ENCODE measurements at places on chromosomes 4 and X.
A peak's percentile ranks its signal among the peaks of the same experiment; 100 is the strongest.

GRCh38 chr4:110515676-110516075, 39.7 kb downstream of the ENPEP start:
- peak; percentile 27 for DNase-seq

DNA sequence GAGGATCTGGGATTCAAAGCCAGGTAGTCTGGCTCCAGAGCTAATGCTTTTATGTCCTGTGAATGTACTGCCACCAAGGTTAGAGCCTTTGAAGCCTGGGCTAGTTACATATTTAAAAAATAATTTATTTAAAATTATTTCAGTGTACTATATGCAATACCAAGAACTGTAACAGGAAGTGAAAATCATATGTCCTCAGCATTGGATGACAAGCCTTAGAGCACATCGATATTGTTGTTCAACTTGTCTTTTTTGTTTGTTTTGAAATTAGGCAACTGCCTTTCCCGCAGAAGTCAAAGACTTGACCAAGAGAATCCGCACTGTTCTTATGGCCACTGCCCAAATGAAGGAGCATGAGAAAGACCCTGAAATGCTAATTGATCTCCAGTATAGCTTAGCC, 73.1 kb upstream of the IL13RA1 start:
- DNase-seq = peak; percentile 63

- DNase-seq = no peak
Observed at GRCh38 chr4:8081171-8081570, 77.4 kb downstream of the ABLIM2 start.

GRCh38 chr4:183878251-183878970, 26.7 kb upstream of the STOX2 start:
- DNase-seq = no peak

GRCh38 chr4:81424336-81424735, 47.4 kb downstream of the RASGEF1B start:
- DNase-seq = no peak

GRCh38 chr4:68338625-68339024, 11.3 kb downstream of the YTHDC1 start:
- DNase-seq = no peak

GRCh38 chr4:111499291-111499690, 646.0 kb upstream of the FAM241A start:
- DNase-seq = no peak

- DNase-seq = no peak
Observed at GRCh38 chr4:108531461-108531860, 88.9 kb upstream of the RPL34 start.

DNA sequence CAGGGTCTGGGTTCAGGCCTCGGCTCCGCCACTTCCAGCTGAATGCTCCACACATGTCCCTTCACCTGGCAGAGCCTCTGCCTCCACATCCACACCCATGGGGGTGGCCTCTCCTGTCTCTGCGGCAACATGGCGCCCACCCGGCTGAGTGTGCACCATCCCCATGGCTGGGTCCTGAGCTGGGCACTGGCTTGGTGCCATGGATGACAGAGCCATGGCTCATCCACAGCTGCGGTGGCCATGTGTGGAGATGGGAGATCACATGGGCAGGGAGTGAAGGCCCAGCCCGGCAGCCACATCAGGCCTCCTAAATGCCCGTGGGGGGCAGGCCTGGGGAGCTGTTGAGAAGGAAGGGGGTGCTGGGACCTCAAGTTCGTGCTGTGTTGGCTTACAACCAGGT, 213.7 kb downstream of the AFAP1 start:
- DNase-seq = no peak

DNA sequence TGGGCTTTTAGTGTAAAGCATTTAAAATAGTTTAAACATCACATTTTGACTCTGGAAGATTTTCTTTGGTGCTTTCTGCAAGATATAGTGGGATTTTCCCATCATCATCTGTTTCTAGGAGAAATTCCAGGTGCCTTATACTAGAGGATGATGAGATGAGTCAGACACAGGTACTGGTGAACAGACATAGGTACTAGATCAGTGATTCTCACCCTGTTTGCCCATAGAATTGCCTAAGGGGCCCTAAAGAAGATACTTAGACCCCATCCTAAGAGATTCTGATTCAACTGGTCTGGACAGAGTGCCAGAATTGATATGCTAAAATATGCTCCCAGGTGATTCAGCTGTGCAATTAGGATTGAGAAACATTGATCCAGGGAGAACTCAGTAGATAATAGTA, 9.7 kb downstream of the TSPAN7 start:
- no peak for DNase-seq

DNA sequence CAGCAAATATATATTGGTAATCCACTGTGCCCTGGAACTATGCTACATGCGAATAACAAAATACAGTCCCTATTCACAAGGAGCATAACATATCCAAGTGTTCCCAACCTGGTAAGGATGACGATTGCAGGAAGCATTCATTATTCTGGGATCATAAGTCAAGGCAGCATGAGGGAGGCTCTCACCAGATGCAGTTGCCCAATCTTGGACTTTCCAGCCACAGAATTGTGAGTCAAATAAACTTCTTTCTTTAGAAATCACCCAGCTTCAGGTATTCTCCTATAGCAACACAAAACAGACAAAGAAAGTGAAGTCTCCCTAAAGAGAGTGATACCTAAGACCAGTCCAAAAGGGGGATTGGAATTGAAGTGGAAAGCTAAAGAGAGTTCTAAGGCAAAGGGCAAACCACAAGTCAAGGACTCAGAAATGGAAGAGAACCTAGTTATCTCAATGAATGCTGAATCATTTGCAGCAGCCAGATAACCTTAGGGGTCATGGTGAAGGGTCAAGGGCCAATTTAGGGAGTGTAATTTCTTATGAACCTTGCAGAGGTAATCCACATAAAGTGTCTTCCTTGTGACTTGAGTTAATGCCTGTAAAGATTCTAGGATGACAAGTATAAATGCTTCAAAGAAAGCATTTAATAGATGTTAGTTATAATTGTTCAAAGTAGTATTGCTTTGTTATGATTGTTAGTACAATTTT, 103.1 kb upstream of the PCDH7 start:
- no peak for DNase-seq

DNA sequence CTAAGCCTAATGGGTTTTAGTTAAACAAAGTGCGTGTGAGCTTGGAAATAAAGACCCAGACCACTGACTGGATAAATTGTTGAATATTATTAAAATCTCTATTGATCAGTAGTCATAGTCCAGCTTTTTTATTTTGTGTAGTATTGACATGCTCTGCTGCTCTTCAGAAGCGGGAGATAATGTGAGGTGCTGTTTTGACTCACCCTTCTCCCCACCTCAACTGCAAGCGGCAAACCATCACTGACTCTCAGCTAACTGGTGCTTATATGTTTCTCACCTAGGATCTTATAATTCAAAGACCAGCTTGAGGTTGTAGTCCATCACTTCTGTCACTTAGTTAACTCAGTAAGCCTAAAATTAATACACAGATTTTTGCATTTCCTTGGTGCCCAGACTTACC, 72.2 kb downstream of the COMMD8 start:
- no peak for DNase-seq

GRCh38 chr4:42673082-42673425, 16.1 kb upstream of the ATP8A1 start:
- DNase-seq = no peak

DNA sequence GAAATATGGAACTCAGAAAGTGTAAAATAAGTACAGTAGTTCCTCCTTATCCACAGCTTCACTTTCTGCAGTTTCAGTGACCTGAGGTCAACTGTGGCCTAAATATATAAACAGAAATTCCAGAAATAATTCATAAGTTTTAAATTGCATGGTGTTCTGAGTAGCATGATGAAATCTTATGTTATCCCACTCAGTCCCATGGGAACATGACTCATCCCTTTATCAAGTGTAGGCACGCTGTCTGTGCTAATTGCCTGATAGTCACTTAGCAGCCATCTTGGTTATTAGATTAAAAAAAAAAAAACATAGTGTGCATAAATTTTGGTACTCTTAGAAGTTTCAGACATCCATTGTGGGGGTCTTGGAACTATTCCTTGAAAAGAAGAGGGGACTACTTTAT, 983.4 kb upstream of the ADGRL3 start:
- no peak for DNase-seq

DNA sequence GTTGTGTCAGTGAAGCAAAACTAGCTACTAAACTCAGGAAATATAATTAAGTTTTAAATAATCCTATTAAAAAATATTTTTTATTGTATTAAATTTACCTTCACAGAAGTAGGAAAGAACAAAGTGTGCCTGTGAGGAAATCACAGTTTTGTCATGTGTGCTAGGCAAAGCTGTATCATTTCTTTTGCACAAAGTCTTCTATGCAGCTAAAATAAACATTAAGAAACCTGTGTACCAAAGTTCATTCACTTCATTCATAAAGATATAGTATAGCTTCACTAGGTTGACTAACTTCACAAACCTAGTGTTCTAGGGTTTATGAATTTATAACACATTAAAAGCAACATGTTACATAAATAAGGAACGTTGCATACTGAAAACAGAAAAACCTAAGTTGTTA, 131.0 kb downstream of the PDS5A start:
- DNase-seq = no peak

DNA sequence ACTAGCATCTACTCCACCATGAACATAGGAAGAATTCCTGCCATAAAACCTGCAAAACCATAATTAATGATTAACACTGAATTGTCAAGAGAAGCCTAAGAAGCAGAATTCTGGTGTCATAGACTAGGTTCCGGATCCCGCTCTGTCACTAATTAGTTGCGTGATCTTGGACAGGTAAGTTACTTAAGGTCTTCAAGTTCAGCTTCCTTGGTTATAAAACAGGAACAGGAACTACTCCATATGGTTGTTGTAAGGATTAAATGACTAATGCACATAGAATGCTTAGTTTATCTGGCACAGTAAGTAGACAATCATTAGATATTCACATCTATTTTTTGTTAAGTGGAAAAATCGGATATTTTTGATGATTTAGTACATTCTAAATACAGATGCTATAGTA, 14.3 kb downstream of the G3BP2 start:
- no peak for DNase-seq

DNA sequence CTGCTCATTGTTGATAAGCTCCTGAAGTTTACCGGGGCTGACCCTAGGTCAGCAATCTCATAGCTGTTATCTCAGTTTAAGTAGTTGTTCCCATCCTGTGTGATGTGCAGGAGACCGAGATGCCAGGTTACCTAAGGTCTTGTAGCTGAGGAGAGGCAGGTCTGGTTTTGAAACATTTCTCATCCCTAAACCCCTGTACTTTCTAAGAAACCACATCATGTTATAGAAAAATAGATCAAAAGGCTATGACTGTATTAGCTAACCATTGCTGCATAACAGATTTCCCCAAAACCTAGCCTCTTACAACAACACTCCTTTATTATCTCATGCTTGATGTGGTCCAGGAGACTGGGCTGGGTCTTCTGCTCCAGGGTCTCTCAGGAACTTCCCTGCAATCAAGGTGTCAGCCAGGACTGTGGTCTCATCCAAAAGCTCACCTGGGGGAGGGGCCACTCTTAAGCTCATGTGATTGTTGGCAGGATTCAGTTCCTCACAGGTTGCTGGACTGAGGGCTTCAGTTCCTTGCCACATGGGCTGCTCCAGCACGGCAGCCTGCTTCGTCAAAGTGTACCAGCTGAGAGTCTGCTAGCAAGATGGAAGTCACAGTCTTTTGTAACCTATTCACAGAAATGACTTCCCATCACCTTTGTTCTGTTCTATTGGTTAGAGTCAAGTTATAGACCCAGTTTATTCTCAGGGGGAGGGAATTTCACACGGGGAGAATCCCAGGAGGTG, 60.9 kb upstream of the CLCN4 start:
- DNase-seq = no peak

GRCh38 chr4:48558026-48558425, 68.0 kb downstream of the ZAR1 start:
- no peak for DNase-seq

- DNase-seq = no peak
Observed at GRCh38 chr4:102295153-102295862, 50.0 kb downstream of the SLC39A8 start.

- DNase-seq = no peak
Observed at GRCh38 chr4:138174981-138175794, 67.0 kb downstream of the SLC7A11 start.

- no peak for DNase-seq
Observed at GRCh38 chr4:64940698-64941097, 531.4 kb upstream of the TECRL start.

DNA sequence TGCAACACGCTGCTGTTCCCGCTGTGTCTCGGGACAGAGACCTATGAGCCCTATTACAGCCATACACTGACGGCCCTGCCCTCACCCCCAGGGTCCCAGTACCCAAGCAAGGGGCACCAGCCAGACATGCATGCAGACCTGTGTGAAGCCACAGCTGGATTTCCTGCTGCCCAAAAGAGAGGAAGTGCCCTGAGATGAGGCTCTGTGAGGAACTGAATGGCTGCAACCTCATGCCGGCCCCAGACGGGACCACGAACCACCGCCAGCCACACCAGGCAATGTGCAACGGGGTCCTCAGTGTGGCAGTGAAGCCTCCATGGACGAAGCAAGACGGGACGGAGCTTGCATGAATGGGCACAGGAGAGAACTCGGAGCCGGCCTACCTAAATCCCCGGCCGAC, 21.1 kb downstream of the CTBP1 start:
- no peak for DNase-seq

- no peak for DNase-seq
Observed at GRCh38 chr4:57233386-57233785, 123.2 kb upstream of the IGFBP7 start.

GRCh38 chr4:102843938-102844337, 16.6 kb upstream of the UBE2D3 start:
- no peak for DNase-seq

- DNase-seq = no peak
Observed at GRCh38 chr4:155523358-155523757, 143.3 kb upstream of the GUCY1A1 start.

- DNase-seq = no peak
Observed at GRCh38 chr4:2924286-2924685, 38.9 kb downstream of the NOP14 start.

GRCh38 chr4:47075262-47075661, 43.9 kb downstream of the GABRB1 start:
- DNase-seq = no peak

DNA sequence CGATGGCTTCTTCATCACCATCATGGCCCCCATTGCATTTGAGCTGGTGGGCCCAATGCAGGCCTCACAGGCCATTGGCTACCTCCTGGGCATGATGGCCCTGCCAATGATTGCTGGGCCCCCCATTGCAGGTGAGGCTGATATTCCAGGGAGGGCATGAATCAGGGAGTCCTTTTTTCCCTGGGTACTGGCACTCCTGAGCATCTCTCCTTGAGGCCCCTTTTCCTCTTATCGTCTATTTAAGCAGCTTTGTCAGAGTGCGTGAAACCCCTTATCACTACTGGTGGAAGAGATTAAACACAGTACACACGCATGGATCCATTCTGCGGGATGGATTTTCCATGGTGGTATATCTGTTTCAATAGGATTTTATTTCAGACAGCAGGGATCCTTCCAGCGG, 85.1 kb downstream of the RLIM start:
- no peak for DNase-seq

DNA sequence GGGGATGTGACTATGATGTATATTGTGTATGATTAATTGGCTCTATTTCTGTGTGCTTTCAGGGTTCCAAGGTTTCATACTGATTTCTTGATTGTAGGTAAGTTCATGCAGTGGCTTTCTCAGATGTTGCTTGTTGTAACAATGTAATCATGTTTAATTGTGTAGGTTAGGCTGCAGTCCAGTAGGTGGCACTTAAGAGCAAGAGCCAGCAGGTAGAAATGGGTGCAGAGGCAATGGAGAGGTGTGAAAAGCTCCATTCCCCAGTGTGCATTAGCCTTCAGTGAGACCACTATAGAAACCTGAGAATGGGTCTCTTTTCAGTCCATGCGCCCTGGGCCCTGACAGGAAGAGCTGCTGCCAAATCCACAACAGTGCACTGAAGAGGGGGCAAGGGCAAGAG, 28.2 kb downstream of the DCAF12L2 start:
- no peak for DNase-seq

Measured in inflammatory macrophage treated with lipopolysaccharide for 4 hours (primary cell).